MCF 10A (cell line): ENCODE measurements at places on chromosomes 16 and 17.

DNA sequence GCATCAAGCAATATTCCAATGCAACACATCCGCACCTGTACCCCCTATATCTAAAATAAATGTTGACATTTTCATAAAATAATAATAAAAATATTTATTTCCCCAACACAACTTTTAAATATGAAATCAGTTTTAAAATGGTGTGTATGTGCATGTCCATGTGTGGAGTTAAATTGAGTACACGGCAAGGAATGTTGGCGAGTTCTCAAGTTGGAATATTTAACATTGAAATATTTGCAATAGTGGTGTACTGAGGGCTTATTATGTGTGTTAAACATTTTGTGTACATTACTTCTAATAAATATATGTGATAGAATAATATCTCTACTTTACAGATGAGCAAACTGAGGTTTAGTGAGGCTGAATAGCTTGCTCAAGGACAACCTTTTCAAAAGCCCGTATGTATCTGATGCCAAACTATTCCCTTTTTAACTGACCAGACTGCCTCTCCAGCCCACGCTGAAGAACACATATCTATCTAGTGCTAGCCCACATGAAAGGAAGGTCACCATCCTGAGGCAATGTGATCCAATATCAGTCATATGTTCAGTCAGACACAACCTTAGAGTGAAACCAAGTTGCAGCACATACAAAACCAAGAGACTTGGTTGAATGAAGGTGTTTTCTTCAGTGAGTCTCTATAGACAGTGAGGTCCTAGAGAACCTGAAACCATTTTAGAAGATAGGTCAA, 192.2 kb upstream of the CDH11 start:
- H3K4me3 ChIP-seq: no peak overlapping the region
- no peaks in the 10 kb centered on the region for H3K27me3 ChIP-seq
- no peak for DNase-seq
- no peaks in the 10 kb centered on the region for H3K4me1 ChIP-seq

- DNase-seq: peak; percentile 4
- H3K36me3 ChIP-seq: no peaks in the 10 kb centered on the region
- no peak overlapping the region for H3K4me3 ChIP-seq
- H3K27me3 ChIP-seq: no peaks in the 10 kb centered on the region
- H3K4me1 ChIP-seq: no peaks in the 10 kb centered on the region
Measured at GRCh38 chr16:65202461-65202860, 80.6 kb upstream of the CDH11 start.

GRCh38 chr17:56697190-56697589, 103.7 kb downstream of the NOG start:
- H3K27me3 ChIP-seq: no peaks in the 10 kb centered on the region
- H3K4me3 ChIP-seq: no peak overlapping the region
- H3K36me3 ChIP-seq: no peaks in the 10 kb centered on the region
- no peak for DNase-seq
- no peak overlapping the region for H3K27ac ChIP-seq

DNA sequence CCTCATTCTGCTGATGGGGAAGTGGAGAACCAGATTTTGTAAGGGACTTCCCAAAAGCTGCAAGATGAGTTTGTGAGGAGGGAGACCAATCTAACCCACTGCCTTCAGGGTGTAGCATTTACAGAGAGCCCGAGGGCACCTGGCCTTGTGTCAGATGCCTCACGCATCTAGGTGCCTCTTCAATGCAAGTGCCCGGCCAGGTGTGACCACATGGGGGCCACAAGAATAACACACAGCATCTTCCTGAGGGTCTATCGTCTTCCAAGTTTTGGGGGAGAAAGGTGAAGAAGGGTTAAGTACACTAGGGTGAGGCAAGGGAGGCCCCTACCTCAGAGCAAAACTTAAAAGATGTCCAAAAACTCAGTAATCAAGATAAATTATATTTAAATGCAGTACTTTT, 401.7 kb upstream of the CDH5 start:
- no peak overlapping the region for H3K4me3 ChIP-seq
- H3K36me3 ChIP-seq: peaks cover 20% of the 10 kb centered on the region
- no peak for DNase-seq
- no peaks in the 10 kb centered on the region for H3K4me1 ChIP-seq
- no peaks in the 10 kb centered on the region for H3K27me3 ChIP-seq
- no peak overlapping the region for H3K27ac ChIP-seq
